Suprapubic skin (tissue), 4 donors: ENCODE measurements at places on chromosomes 11 and 22. TPM values are rescaled to one million over a fixed set of nuclear protein-coding genes. Genes with fewer than 3 reads are reported as not detected.
A peak's percentile ranks its signal among the peaks of the same experiment; 100 is the strongest.

APIP gene
- total RNA-seq = 12.3 TPM

PARVG gene
- 3.6 TPM for total RNA-seq

ELF5 gene
- total RNA-seq = 11.9 TPM

SLC5A4 gene
- not detected for total RNA-seq

MYO7A gene
- total RNA-seq = 2.4 TPM

APBB1 gene
- 16.1 TPM for total RNA-seq

DNA sequence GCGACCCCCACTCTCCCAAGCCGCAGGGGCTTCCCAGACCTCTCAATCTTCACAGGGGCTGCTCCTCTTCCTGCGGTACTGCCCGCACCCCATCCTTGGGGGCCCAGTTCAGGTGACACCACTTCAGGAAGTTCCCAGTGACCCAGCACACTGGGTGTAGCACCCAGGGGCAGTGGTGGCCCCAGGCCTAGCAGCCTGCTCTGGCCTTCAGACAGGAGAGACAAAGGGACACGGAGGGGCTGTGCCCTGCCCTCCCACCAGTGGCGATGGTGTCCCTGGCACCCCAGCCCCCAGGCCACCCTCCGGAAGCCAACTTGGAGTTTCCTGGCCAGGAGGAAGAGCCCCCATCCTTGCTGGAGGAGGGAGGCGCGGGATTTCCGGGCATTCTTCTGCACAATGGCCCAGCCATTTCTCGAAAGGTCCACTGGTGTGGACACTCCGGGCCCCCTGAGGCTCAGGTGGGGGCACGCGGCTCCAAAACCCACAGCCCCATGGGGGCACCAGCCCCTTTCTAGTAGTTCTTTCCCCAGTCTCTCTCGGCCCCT is 978 bp upstream of the CLDN5 start:
- no peak for DNase-seq

- no peak for DNase-seq
Observed at GRCh38 chr11:2724653-2725367, 25.0 kb upstream of the KCNQ1OT1 start.

DNA sequence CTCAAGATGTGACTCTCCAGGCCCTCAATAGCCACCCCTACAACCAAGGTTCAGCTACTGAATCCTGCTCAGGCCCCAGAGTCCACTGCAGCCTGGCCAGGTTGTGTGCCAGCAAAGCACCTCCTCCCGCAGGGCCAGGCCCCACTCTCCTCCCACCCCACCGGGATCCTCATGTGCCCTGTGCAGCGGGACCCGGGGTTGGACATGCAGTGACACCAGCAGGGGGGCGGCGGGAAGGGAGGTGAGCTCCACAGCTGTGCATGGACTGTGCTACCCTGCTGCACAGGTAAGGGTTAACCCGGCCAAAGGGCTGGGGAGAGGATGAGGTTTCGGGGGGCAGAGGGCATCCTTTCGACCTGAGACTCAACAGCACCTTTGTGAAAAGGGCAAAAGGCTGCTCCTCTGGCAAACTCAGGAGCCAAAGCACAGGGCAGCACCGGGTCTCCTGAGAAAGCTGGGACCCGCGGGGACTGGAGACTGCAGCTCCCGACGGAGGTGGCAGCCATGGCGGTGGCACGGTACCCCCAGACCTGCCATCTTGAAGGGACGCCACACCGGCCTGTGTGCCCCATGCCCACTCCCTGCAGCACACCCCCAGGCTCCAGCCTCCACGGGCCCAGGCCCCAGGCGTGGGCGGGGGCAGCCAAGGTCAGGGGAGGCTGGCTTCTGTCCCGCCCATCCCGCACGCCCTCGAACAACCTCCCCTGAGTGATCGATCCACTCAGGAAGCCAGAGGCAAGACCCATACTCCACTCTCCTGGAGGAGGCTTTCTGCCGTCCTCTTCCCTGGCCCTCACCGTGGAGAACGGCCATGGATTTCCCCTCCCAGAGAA is 10.6 kb downstream of the PLXNB2 start:
- no peak for DNase-seq

GRCh38 chr11:126722956-126723664 is 277.5 kb downstream of the KIRREL3 start:
- no peak for DNase-seq

- DNase-seq = no peak
Observed at GRCh38 chr11:1483445-1483961, 3.1 kb downstream of the MOB2 start.

GRCh38 chr22:38448945-38449745 is 5.9 kb downstream of the KCNJ4 start:
- no peak for DNase-seq

DNA sequence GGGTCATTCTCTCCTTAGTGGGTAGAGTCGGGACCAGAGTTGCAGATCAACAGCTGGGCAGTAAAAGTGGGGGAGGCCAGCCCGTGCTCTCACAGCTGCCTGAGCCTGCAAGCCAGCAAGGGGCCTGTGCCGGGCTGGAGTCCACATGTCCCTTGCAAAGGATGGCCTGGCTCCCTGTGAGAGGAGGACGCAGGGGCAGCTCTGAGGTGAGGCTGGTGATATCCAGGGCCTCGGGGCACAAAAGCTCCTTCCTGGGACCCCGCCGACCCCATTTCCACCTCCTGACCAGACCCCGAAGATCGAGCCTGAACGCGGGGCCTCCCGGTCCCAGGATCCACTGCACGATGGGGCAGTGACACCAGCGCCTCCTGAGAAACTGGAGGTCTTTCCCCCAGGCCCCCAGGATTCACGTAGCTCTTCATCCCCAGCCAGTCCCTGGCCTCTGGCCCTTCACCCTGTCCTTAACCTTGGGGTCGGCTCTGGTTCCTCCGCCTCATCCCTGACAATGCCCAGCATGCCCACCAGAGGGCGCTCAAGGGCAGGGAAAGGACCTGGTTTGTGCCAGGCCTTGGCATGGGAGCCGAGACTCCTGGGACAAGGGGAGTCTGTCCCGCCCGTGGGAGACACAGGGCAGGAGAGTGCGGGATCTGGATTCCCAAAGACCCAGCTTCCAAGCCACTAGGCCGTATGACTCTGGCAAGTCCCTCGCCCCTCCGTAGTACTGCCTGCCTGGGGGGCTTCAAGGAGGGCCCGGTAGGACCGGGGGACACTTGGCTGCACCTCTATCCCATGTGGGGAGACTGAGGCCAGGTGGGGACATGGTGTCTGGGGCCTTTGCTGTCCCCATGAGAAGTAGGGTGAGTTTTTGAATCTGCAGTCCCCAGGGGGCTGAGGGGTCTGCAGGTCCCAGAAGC is 17.8 kb upstream of the WNT7B start:
- peak; percentile 92 for DNase-seq

- no peak for DNase-seq
Observed at GRCh38 chr11:14267861-14268635, 90.9 kb downstream of the RRAS2 start.
